DMS153 (cell line): ENCODE measurements at places on chromosomes 5 and 9.

- no peak for DNase-seq
Measured at GRCh38 chr5:72380492-72381274, 60.5 kb downstream of the PTCD2 start.

- no peak for DNase-seq
Measured at GRCh38 chr5:172173564-172174153, 14.4 kb downstream of the STK10 start.

GRCh38 chr5:115459855-115460341 is 84.7 kb downstream of the FEM1C start:
- no peak for DNase-seq

DNA sequence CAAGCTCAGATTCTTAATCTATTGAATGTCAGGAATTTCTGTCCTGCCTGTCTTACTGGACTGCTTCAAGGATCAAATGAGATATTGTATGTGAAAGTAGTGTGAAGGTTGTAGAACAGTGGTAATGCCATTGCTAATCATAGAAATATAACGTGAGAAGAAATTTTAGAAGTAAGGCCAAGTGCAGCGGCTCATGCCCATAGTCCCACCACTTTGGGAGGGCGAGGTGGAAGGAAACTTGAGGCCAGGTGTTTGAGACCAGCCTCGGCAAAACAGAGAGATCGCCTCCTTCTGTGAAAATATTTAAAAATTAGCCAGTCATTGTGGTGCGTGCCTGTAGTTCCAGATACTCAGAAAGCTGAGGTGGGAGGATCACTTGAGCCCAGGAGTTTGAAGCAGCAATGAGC is 5.1 kb upstream of the HSPA5 start:
- no peak for DNase-seq

- no peak for DNase-seq
Measured at GRCh38 chr9:14156046-14156445, 157.9 kb downstream of the NFIB start.

GRCh38 chr5:78889369-78890140 is 95.6 kb downstream of the ARSB start:
- DNase-seq = no peak

DNA sequence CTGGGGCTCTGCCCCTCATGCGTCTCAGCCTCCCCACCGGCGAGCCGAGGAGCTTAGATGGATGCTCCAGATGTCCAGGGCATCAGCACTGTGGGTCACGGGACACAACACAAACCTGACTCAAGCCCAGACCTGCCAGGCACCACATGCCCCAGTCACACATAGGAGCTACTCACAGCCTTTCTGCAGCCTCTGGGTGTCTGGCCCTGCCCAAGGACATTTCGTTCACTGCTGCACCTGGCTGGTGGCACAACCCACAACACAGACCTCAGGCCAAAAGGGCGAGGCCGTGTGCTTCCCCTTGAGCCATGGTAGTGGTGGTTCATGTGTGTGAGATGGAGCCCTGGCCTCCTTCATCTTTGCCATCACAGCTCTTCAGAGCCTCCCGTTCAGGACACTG is 89.6 kb upstream of the FCN2 start:
- no peak for DNase-seq

DNA sequence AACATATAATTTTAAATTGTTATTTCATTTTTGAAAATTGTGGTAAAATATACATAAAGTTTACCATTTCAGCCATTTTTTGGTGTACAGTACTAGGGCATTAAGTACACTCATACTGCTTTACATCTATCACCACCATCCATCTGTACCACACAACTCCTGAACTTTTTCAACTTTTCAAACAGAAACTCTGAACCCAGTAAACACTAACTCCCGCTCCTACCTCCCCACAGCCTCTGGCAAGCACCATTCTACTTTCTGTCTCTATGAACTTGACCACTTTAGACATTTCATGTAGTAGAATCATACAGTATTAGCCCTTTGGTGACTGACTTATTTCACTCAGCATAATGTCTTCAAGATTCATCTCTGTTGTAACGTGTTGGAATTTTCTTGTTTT is 8.4 kb upstream of the SLC45A2 start:
- DNase-seq = no peak
